Stimulated activated naive CD4-positive, alpha-beta T cell (primary cell): ENCODE measurements at places on chromosomes 5 and 9.

GRCh38 chr5:2570586-2570985 lies 180.9 kb downstream of the IRX2 start:
- no peak for DNase-seq

DNA sequence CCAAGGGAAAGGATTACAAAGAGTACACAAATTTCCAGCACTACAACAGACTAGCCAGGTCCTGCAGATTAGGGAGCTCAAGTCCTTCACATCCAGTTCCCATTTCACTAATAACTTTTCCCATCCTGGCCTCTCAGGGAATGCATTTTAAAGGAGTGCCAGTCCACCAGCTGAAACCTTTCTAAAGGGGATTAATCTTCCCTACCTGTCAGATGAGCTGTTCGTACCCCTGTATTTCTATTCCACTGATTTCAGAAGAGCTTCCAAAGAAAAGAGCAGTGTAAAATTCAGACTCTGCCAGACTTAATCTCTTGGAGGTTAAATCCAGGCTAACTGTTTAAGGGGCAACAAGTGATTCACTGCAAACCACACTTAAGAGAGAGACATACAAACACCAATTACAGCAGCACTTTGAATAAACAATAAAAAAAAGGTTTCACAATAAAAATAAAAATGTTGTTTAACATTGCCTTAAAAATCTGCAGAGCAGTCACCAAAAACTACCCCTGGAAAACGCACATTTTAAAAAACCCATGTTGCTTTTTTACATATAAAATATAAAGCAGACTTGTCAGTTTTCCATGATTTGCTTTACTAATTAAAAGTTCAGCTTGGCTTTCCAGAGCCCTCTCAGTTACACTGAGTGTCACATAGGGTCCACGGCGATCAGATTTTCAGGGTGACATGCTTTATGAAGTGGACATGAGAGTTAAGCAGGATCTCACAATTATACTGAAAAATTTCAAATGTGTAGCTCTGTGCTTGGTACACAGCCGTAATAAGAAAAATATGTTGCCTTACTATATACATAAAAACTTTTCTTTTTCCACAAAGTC lies 3.2 kb downstream of the ROR2 start:
- no peak for DNase-seq

DNA sequence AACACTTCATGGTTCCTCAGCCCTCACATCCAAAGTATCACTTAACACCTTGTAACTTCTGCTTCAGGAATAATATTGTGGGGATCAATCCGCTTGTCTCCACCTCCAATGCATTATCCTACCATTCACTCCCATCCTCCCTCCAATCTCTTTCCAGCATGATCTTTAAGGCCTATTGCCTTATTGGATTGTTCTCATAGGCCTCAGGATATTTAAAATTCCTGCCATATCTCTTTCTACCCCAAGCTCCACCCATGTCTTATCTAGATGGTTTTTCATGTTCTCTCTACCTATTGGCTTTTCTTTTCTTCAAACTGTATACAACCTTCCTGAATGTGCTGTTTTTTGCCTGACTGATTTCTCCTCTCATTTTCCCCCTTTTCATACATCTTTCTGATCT lies 7.2 kb downstream of the KDM4C start:
- DNase-seq = no peak

GRCh38 chr9:19018201-19018600 lies 14.8 kb downstream of the SAXO1 start:
- DNase-seq = no peak

DNA sequence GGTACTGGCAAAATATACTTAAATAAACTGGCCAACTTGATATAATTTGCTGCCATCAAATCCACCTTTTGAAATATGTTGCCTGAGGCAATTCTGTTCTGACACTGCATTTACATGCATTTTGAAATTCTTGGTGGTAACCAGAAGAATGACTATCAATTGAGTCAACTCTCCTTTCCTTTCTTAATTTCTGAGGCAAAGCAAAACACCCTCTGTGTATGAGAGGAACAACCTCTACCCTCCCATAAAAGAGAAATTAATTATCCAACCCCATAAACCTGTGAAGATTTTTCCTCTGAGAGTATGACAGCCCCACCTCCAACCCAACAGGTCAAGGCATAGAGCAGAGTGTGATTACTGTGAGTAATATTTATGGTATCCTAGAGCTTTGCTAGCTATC lies 286.8 kb downstream of the NR2F1-AS1 start:
- DNase-seq = no peak
